ENCODE measurements at places on chromosomes 6 and 20. TPM values are rescaled to one million over a fixed set of nuclear protein-coding genes. Genes with fewer than 3 reads are reported as not detected.

SEMG2 gene
- total RNA-seq, result not detected

RNGTT gene
- total RNA-seq, result 34.8 TPM

ZNF831 gene
- not detected for total RNA-seq

GRCh38 chr20:41446456-41446855 is 79.8 kb upstream of the EMILIN3 start:
- DNase-seq, result no peak

DNA sequence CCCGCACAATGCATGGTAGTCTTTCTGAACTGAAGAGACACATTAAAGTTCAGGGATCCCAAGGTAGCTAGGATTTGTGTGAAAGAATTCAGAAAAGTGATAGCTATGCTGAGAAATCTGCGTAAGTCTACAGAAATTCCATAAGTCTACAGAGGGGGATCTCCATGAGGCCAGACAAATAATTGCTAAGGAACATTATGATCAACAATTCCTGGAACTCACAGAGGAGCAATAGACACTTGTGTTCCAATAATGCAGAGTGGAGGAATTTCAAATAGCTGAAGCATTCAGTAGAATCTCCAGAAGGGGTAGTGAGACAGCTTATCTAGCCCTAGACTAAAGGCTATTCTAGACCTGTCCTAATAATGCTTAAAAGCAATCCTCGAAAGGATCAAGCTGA is 315.7 kb upstream of the ECI2 start:
- DNase-seq, result no peak

DNA sequence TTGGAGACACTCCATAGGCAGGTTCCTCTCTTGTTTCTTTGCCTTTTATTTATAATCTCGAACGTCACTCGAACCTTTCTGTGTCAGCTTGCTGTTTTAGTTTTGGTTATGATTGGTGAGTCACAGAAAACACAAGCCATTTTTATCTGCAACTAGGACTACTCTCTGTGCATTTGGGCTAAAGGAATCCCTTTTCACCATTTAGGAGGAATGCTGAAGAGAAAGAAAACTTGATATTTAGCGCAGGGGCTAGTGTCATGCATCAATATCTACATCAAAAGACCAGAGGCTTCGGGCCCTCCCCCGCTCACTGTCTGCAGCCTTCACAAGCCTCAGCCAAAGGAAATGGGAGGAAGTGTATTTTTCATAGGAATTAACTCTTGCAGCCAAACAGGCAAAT is 507.8 kb upstream of the CITED2 start:
- DNase-seq, result no peak

TAF4 gene
- 8.2 TPM for total RNA-seq

GSTA2 gene
- total RNA-seq, result not detected

- DNase-seq, result no peak
Observed at GRCh38 chr6:24228681-24229255, 102.8 kb downstream of the NRSN1 start.

- DNase-seq, result no peak
Observed at GRCh38 chr6:125151700-125152099, 1.9 kb upstream of the TPD52L1 start.

DNA sequence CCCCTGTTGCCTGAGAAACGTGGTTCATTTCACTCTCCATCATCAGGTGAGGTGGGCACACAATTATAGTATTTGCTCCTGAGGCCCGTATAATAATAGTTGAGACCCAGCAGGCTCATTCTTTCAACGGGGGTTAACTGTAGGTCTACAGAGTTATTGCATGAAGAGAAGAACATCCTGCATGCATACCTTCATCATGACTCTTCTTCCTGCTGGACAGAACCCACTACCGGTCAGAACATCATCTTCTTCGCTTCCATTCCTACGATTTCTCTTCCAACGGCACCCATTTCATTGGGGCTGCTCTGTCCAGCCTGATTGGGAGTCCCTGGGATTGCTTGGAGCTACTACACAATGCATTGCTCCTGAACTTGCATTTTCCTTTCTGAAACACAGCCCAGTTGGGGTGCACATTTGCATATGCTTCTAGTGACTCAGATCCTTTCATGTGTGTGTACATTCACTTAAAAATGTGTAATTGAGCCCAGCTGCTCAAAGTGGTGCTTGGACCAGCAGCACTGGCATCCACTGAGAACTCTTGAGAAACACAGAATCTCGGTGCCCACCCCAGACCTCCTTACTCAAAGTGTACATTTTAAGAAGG is 57.4 kb downstream of the SLC24A3 start:
- no peak for DNase-seq

GRCh38 chr6:1348675-1349074 is 36.8 kb downstream of the FOXQ1 start:
- DNase-seq, result no peak

GRCh38 chr6:8434727-8435092 is 635 bp downstream of the SLC35B3 start:
- DNase-seq, result no peak

ANKEF1 gene
- 1.4 TPM for total RNA-seq

OXT gene
- not detected for total RNA-seq

PNLDC1 gene
- not detected for total RNA-seq

- DNase-seq, result no peak
Observed at GRCh38 chr20:32501709-32502108, 83.4 kb downstream of the NOL4L start.

KATNA1 gene
- total RNA-seq, result 23.8 TPM

DNA sequence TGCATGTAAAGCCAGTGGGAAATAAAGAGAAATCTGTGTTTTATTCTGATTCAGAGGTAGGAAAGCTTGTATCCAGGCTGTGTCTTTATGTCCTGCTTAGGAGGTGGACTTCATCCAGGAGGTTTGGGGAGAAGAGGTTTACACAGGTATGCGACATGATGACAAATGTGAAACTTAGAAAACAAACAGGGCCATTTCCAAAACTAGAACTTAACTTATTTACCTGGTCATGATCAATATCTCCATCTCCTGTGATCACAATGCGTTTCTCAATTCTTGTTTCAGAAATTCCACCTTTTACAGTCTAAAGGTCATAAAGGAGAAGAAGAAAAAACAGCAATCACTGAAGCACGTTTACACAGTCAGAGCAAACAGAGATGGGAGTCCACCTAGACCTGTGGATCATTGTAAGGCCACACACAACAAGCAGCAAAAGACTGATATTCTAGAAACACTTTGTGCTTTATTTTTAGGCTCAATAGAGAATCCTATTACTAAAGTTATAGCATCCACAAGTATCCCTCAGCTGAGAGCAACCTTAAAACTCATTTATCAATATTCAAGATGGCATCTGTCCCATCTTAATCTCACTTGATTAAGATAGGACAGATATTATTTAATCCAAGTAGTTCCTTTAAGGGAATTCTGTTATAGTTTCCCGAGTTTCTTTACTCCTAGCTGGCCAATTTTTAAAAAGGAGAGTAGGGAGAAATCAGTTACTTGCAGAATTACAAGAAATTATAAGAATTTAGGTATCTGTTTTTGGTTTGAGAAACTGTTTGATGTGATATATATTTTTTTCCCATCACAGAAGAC is 36.4 kb downstream of the SMLR1 start:
- no peak for DNase-seq

- DNase-seq, result no peak
Observed at GRCh38 chr20:44644667-44645131, 6.8 kb downstream of the ADA start.

BTNL2 gene
- total RNA-seq, result not detected

- peak; percentile 47 for DNase-seq
Observed at GRCh38 chr6:52371656-52372191, 9.8 kb downstream of the PAQR8 start.

ULBP2 gene
- total RNA-seq, result 1.9 TPM

DNA sequence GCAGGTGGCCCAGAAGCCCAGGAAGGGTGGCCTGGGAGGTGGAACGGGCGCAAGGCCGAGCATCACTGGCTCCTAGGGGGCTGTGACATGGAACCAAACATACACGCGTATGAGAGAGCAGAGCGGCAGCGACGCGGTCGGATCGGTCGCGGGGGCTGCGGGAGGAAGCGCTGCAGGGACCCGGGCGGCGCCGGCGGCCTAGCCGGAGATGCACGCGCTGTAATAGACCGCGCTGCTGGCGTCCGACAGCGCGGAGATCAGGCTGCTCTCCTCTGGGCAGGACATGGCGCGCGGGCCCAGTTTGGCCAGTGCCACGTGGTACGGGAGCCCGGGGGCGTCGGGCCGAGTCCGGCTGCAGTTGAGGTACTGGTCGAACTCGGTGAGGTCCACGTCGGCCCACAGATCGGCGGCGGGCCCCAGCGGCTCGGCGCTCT is 1.5 kb downstream of the SOX18 start:
- DNase-seq, result no peak

GRCh38 chr6:3194535-3195419 is 32.7 kb downstream of the TUBB2B start:
- peak; percentile 92 for DNase-seq

GRCh38 chr6:149463781-149464180 is 21.0 kb downstream of the ZC3H12D start:
- DNase-seq, result no peak

DNA sequence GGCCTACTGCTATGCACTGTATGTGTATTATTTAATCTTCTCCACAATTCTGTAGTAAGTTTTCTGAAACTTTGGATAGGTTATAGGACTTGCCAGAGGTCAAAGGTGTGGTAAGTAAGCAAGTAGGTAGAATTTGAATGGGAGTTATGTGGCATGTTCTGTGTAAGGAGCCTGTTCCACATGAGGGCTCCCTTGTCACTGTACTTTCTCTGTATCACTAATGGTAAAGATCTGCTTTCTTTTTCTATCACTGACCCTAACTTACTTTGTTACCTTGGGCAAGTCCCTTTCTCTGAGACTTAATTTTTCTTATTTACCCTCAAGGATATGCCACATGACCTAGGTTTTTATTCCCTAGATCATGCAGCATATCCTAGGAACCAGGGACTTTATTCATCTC is 50.3 kb downstream of the EIF2S2 start:
- no peak for DNase-seq

DNA sequence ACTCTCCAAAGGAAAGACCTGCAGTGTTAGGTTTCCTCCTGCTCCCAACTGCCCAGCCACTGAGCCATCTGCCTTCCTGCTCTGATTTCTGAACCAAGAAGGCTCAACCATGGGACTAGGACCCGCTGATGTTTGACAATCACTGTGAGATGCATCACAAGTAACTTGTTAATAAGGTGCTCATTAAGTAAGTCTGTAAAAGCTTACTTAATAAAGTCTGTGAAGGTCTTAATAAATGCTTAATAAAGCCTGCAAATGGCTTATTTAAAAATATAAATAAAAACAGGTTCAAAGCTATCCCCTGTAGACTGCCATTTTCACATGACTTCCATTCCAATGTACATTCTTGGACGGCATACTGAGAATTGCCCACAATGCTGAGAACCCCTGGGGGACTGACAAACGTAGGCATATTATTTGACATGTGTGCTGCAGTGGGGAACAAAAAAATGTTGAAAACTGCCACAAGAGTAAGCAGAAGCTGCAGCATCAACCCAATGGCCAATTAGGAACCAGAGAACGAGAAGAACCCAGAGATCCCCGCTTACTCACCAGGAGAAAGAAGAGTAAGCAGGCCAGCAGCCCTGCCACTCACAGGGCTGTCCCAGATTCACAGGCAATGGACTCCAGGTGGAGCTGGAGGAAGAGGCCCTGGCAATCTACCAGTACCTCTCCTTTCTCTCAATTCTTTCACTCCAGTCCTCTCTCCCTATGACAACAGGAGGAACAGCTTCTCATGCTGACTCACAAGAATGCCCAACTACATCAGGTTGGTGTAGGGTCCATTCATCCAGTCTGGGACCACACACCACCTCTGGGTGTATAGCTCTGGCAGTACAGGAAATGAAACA is 19.5 kb downstream of the KIF13A start:
- peak; percentile 89 for DNase-seq

GRCh38 chr6:54307439-54307910 is 766 bp upstream of the TINAG start:
- no peak for DNase-seq

LTA gene
- not detected for total RNA-seq

GRCh38 chr20:21234324-21234723 is 68.8 kb upstream of the XRN2 start:
- DNase-seq, result no peak

NCR2 gene
- not detected for total RNA-seq

- DNase-seq, result no peak
Observed at GRCh38 chr6:122845916-122846612, 57.0 kb downstream of the SMPDL3A start.

DNA sequence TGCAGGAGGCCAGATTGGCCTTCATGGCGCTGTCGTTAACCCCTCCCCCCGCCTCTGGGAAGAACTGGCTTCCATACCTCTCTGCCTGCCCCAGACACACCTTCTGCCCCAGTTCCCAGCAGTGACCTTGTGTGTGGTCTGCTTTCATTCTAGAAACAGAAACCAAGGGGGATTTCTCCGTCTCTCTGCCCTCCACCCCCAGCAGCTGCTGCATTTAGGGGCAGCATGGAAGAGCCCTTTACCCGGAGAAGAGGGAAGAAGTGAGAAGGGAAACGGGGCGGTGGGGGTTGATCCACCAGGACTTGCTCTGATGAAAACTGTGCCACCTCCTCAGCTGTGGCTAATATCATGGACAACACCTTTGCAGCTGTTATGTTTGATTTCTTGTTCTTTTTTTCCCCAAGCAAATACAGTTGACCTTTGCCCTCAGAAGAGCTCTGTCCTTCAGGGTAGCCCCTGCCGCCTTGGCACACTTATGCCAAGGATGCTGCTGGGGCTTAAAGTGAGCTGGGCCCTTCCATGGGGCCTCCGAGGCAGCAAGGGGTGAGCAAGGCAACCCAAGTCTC is 6.1 kb downstream of the GLP1R start:
- DNase-seq, result no peak

- no peak for DNase-seq
Observed at GRCh38 chr6:138953451-138953850, 34.6 kb downstream of the REPS1 start.

DNA sequence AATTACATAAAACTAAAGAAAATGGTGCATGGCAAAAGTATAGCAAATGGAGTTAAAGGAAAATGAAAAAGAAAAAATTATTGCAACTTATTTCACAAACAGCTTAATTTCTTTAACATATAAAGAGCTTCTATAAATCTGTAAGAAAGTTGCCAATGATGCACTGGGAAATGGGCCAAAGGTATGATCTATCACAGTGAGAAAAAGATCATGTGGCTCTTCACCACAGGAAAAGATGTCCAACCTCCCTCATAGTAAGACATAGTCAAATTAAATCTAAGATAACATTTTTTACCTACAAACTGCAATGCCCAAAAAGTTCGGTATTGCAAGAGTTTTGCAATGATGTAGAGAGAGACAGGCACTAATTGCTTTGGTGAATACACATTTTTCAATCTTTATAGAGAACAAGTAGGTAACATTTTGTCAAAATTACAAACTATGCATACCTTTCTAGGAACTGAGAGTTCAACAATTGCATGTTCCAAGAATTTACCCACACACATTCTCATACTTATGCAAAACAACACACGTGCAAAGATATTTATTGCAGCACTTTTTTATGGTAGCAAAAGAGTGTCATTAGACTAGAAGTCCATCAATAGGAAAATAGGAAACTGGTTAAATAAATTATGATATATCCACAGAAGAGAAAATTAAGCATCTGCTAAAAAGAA is 372.6 kb downstream of the QKI start:
- no peak for DNase-seq

- peak; percentile 66 for DNase-seq
Observed at GRCh38 chr6:154732538-154733182, 556 bp upstream of the SCAF8 start.

- peak; percentile 7 for DNase-seq
Observed at GRCh38 chr20:37007898-37008649, 56.6 kb upstream of the SAMHD1 start.

- DNase-seq, result no peak
Observed at GRCh38 chr6:24460966-24461365, 28.4 kb downstream of the GPLD1 start.

GRCh38 chr6:1665214-1665613 is 55.5 kb downstream of the FOXC1 start:
- no peak for DNase-seq
